Neural crest cell (in vitro differentiated cells): ENCODE measurements at places on chromosomes 12 and 14.

DNA sequence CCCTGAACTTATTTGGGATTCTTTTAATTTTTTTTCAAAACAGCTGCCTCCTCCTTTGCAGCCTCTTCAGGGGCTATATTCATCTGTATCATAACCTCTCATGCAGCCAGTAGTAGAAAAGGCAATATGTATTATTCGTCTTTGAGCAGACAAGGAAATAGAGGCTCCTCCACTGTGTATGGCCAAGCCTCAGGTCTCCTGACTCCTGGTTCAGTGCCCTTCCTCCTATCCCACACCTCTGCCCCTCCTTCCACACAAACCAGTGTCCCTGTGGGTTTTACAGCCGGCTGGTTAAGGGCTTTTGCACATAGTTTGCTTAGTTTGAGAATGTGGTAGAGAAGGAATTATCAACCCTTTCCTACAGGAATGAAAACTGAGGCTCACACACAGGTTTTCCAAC, 8.8 kb upstream of the ACVRL1 start:
- no peak overlapping the region for H3K4me3 ChIP-seq
- no peak overlapping the region for H3K27ac ChIP-seq
- no peaks in the 10 kb centered on the region for H3K4me1 ChIP-seq
- no peaks in the 10 kb centered on the region for H3K27me3 ChIP-seq

GRCh38 chr14:83734431-83734830, 1795.5 kb upstream of the FLRT2 start:
- H3K27ac ChIP-seq, result no peak overlapping the region
- H3K4me3 ChIP-seq, result no peak overlapping the region
- no peaks in the 10 kb centered on the region for H3K4me1 ChIP-seq
- DNase-seq, result no peak

DNA sequence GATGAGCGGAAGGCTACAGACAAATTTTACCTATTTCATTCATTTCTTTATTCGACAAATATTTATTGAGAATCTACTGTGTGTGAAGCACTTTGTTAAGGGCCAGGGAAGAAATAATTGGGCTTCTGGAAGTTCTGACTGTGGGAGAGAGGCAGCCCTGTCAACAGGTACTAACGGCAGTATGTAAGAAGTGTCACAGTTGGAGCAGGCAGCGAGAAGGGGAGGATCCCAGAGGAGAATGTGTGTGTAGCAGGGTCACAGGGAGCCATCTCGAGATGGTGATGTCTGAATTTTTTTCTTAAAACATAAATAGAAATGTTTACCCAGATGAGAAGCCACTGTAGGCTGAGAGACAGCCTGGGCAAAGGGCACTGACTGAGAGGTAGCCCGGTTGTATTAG, 163.3 kb upstream of the SLC38A2 start:
- no peaks in the 10 kb centered on the region for H3K36me3 ChIP-seq
- no peaks in the 10 kb centered on the region for H3K27me3 ChIP-seq
- DNase-seq, result no peak
- H3K4me3 ChIP-seq, result no peak overlapping the region
- H3K4me1 ChIP-seq, result no peaks in the 10 kb centered on the region
- H3K27ac ChIP-seq, result no peak overlapping the region

GRCh38 chr14:22597771-22598098, 365 bp upstream of the ABHD4 start:
- peaks cover 23% of the 10 kb centered on the region for H3K4me1 ChIP-seq
- H3K4me3 ChIP-seq, result peak overlapping the region; percentile 97
- no peak overlapping the region for H3K27ac ChIP-seq
- no peak for DNase-seq

- peaks cover 12% of the 10 kb centered on the region for H3K4me1 ChIP-seq
- no peaks in the 10 kb centered on the region for H3K27me3 ChIP-seq
- peaks cover 3% of the 10 kb centered on the region for H3K36me3 ChIP-seq
- H3K27ac ChIP-seq, result no peak overlapping the region
- no peak overlapping the region for H3K4me3 ChIP-seq
Measured at GRCh38 chr14:63504648-63505047, 38.5 kb downstream of the PPP2R5E start.

- H3K27ac ChIP-seq, result peak overlapping the region; percentile 96
- no peaks in the 10 kb centered on the region for H3K36me3 ChIP-seq
- no peak overlapping the region for H3K4me3 ChIP-seq
- H3K4me1 ChIP-seq, result peaks cover 41% of the 10 kb centered on the region
- no peaks in the 10 kb centered on the region for H3K27me3 ChIP-seq
Measured at GRCh38 chr12:93819050-93819491, 141.9 kb downstream of the CRADD start.

DNA sequence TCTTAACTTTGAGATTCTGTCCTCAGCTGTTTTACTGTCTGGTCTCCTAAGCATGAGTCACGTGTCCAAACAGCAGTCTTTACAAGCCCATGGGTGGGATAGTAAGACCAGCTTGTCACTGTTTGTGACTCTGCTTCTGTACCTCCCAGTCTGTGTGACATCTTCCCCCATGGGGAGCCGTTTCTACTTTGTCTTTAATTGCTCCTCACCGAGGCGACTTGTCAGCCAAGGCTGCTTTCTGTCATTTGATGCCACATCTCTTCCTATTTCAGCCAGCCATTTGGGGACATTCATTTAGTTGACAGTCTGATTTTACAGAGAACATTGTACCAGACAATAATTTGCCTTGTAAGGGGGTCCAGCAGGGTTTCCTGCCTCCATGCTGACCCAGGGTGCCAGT, 534.8 kb downstream of the NRXN3 start:
- no peak for DNase-seq
- H3K36me3 ChIP-seq, result no peaks in the 10 kb centered on the region
- H3K27ac ChIP-seq, result no peak overlapping the region

DNA sequence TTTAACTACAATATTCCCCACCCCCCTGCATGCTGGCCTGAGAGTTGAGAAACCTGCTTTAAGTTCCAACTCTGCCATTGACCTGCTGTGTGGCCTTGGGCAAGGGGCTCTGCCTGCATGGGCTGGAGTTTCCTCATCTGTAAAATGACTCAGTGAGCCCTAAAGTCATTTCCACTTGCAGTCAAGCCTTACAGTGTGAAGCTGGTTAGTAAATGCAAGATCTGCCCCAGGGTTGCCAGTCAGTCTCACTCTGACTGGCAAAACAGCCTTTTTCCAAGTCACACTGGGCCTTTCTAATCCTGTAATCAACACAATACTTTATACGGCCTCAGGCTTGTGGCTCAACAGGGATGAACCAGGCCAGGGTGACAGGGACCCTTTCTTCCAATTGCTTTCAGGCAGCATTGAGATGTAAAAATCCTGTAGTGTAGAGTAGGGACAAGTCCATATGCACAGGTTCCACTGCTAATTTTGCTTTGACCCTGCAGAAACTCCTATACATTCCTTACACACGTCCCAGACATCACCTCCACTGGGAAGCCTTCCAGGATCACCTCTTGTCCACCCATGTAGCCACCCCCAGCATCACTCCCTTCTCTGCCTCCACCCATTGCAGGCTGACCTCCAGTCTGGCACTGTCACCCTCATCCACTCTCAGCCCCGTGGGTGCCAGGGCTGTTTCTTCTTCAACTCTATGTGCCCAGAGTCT, 42.6 kb upstream of the PRIMA1 start:
- H3K27ac ChIP-seq, result no peak overlapping the region
- no peaks in the 10 kb centered on the region for H3K36me3 ChIP-seq
- H3K27me3 ChIP-seq, result no peaks in the 10 kb centered on the region
- no peak for DNase-seq

- no peaks in the 10 kb centered on the region for H3K27me3 ChIP-seq
- no peak for DNase-seq
- H3K27ac ChIP-seq, result no peak overlapping the region
- peaks cover 27% of the 10 kb centered on the region for H3K36me3 ChIP-seq
- H3K4me3 ChIP-seq, result no peak overlapping the region
Measured at GRCh38 chr12:81176796-81177195, 98.9 kb downstream of the ACSS3 start.
